Neuronal stem cell (in vitro differentiated cells): ENCODE measurements at places on chromosomes 1 and 21.

- no peak for DNase-seq
Observed at GRCh38 chr1:202266061-202266765, 72.6 kb downstream of the LGR6 start.

- DNase-seq, result no peak
Observed at GRCh38 chr1:9903801-9904527, 6.1 kb downstream of the CTNNBIP1 start.

- DNase-seq, result no peak
Observed at GRCh38 chr1:109443476-109443875, 17.2 kb upstream of the PSMA5 start.

DNA sequence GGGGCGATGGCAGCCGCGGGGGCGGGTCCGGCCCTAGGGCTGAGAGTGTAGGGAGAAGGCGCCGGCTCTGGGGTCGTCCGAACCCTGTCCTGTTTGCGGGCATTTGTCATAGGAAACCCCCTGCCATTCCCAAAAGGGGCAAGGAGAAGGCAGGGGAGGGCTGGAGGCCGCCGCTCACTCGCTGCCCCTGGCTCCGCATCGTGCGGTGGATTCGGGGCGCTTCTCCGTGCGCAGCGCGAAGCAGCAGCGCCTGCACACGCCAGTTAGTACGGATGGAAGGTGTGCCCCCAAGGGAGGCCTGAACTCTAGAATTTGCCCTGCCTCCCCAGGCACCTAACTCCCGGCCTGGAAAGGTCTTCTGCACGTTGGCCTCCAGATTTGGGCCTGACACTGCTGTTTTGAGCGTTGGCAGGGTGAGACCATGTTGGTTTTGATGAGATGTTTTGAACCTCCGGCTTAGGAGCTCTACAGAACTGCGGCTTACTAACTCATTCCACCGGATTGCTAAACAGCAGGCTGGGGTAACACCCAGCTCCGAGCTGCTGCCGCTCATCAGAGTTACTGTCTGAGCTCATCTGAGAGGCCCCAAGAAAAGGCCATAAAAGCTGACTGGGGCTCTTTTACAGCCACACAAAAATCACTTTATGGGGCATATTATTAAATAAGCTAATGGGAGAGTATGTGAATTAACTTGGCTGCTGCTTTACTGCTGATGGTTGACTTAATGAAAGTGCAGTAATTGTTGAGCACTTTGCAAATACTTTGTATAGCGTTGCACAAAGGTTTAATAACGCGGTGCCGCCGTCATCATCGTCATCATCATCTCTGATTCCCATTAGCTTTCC lies 987 bp downstream of the GPR137B start:
- no peak for DNase-seq

DNA sequence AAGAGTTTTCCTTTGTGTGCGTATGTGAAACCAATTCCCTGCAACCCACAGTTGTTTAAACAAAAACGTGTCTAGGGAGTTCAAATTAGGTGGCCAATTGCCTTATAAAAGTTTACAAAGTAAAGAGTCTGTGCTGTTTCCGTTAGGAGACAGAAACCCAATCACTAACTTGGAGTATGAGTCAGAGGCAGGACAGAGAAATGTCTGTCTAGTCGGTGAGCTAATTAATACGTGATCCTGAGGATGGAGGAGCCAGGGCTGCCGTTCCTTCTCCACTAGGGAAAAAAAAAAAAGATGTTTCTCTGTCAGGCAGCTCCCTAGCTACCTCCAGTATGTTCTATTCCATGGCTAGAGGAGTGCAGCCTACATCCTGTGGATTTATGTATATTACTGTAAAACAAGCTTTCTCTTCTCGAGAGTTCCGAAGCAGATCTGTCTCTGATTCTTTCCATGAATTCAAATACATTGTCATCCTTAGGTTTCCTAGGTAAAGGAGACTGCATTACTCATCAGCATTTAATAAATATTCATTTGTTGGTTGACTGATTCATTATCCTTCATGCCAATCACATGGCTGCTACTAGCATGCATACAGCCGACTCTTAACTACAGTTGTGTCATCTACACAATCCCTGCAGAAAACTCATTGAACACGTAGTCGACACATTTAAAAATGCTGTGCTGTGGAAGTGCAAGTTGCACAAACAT lies 430.6 kb downstream of the KIF26B start:
- DNase-seq, result no peak

DNA sequence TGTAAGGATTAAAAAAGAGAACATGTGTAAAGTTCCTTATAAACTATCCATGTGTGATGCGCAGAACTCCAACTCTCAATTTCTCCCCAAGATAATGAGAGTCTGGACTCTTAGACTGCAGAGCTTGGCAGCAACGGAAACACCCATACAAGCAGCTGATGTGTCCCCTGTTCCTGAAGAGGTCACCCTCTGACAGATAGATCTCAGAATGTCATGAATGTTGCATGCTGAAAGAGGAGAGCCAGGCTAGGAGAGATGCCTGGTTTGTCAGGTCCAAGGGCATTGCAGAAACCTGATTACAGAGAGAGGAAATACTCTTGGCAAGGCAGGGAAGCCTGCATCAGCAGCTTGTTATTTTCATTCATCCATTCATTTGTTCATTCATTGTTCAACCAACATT lies 24.2 kb downstream of the MTARC1 start:
- no peak for DNase-seq

- no peak for DNase-seq
Observed at GRCh38 chr21:26320596-26320995, 150.0 kb upstream of the APP start.

DNA sequence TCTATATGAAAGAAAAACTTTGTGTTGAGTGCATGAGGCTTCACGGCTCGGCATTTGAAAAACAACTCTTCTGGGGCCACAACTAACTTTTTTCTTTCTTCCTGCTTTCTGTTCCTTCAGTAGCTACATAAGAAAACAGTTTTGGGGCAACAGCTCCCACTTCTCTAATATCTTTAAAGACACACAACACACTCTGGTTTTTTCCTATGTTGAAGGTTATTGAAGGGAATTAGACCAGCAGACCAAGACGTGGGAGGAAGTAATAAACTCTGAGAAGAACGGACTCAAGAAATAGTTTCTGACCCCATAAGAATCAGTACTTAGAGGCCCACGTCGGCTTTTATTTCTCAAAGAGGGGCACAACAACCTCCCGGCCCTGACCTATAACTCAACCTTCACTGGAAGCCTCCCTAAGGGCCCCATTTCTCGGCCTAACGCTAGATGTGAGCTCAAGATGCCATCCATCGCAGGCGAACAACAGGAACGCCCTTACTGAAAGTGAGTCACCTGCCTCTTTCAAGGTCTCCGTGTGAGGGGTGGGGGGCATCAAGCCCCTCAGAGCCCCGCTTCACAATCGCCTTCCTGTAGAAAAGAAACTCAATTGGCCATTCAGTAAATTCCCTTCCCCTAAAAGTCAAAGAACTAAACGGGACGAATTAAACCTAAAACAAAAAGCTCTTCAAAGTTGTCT lies 844 bp downstream of the ZMYM6 start:
- DNase-seq, result no peak

DNA sequence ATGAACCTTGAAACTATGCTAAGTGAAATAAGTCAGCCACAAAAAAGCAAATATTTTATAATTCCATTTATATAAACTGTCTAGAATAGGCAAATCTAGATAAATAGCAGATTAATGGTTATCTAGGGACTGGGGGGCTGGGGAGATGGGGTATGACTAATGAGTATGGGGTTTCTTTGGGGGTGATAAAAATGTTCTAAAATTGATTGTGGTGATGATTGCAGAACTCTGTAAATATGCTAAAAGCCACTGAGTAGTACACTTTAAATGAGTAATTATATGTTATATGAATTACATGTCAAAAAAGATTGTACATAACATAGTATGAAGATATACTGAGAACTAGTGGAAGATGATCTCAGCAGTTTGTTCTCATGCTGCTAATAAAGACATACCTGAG lies 675.0 kb downstream of the KIF26B start:
- no peak for DNase-seq

GRCh38 chr1:12244585-12244984 lies 14.8 kb downstream of the VPS13D start:
- no peak for DNase-seq

DNA sequence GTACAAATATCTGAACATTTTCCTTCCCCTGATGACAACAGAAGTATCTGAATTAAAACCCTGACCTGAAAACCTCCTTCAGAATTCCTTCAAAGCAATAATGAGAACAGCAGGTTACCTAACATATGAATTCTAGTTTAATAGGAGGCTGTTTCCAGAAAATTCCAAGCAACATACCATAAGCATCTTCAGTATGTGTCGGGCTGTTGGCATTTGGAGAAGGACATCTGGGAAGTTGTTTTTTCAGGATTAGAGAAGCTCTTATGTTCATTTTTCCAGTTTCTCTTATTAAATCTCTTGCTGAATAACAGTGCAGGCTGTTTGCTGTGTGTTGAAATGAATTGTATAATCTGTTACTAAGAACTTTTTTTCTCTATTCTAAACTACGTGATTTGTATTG lies 101.5 kb downstream of the PLA2G4A start:
- no peak for DNase-seq

- DNase-seq, result no peak
Observed at GRCh38 chr1:230898748-230899147, 30.4 kb upstream of the C1orf198 start.

DNA sequence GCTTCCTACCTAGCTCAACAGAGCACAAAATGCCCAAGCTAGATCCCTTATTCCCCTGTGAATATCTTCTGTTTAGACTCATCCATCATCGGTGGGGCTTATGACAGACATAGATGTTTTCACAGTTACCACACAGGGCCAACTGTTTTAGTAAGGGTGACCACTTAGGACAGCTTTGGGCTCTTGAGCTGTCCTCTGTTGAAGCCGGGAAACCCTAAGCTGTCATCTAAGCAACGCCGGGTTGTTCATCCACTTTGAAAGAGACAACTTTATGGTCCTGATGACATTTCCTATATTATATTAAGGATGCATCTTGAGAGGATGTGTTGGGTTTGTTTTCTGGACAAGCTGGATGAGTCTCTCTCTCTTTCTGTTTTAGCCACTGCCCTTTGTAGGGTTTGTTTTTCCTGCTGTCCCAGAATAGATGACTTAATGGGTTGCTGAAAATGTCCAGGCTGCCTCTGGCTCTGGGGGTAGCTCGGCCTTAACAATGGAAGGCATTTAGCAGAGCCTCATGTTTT lies 110.5 kb upstream of the UBE2U start:
- DNase-seq, result no peak

DNA sequence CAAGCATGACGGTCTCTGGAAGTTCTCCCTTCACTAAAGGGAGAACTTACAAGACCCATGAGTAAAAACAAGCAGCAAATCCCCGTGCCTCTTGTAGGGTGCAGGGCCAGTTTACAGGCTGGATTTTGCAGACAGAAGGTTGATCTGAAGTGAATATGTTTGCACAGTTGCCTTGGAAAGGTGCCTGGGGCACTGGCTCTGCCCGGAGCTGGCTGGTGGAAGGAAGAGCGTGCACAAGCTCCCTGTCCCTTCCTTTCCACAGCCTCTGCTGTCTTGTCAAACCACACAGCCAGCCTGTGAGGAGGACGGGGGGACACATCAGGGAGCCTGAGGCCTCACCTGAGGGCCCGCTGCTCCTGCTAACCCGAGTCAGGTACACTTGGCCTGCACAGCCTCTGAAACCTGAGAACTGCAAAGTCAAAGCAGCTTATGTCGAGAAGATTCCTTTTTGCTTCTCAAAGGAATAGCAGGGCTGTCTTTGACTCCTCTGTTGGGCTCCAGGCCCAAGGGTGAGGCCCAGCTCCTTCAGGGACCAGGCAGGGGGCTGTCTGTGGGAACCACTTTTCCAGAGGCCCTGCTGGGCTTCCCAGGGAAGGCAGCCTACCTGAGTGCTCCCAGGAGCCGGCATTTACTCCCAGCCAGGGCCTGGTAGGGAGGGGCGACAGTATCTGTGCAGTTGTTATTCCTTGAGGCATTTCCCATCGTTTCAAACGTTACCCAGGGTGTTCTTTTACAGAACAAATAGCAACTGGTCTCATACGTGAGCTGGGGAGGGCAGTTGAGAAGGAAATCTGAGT lies 251.5 kb downstream of the SIPA1L2 start:
- no peak for DNase-seq

DNA sequence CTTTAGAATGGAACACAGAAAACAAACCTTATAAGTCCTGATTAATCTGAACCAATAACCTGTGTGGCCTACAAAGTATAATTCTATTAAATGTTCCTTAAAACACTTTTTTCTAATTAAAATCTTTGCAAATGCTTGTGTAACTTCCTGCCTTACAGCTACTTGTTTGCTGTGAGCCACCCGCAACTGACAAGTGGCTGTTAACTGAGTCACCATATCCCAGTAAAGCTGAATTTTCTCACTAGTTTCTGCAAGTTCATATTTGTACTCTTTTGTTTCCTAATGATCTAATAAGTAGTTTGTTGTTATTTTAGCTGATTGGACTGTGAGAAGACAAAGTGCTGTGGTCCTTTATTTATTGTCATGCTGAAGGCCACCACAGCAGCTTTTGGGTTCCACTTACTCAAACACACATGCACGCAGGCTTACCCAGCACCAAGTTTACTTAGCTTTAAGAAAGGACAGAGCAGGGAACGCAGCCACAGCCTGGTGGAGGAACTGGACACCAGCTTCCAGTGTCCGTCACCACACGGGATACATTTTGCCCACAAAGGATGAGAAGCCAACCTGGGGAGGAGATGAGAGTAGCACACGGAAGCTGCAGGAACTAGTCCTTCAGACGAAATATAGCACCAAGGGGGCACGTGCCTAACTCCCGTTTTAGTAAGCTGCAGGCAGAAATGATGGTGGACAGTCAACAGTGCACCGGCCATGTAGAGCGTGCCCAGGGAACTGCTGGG lies 47.8 kb downstream of the LCA5L start:
- no peak for DNase-seq

GRCh38 chr1:175569117-175569743 lies 174.2 kb downstream of the TNR start:
- DNase-seq, result no peak

DNA sequence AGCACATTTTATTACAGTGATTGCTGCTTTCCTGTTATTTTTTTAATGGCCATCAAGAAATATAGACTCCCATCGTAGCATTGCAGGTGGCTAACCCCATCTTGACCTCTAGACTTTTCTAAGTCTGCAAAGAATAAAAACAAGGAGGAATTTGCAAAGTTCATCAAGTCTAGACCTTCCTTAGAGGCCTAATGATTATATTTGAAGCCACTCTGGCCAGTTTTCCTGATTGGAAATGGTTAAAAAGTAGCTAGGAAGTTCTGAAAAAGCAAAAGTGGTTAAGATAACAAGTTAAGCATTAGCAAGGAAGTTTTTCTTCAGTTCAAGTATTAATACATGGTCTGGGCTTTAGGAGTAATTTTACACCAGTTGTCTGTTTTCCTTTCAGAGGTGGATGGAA lies 16.7 kb upstream of the KCNJ15 start:
- DNase-seq, result no peak
